Neural crest cell (in vitro differentiated cells): ENCODE measurements at places on chromosomes 1 and 21. TPM values are rescaled to one million over a fixed set of nuclear protein-coding genes. Genes with fewer than 3 reads are reported as not detected.
A peak's percentile ranks its signal among the peaks of the same experiment; 100 is the strongest.

GRCh38 chr1:95058974-95059373 lies 13.8 kb downstream of the ALG14 start:
- H3K27ac ChIP-seq = no peak overlapping the region
- H3K4me3 ChIP-seq = no peak overlapping the region
- no peak for DNase-seq

DNA sequence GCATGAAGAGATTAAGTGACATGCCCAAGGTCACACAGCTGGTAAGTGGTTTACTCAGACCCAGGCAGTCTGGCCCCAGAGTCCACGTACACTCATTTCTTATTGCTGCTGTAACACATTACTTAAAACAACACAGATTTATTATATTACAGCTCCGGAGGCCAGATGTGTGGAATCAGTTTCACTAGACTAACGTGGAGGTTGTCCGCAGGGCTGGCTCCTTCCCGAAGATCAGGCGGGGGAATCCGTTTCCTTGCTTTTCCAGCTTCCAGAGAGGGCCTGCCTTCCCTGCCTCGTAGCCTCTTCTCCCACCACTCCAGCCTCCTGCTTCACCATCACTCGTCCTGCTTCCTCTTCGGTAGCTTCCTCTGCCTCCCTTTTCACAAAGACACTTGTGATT lies 81.2 kb downstream of the KCNN3 start:
- peaks cover 14% of the 10 kb centered on the region for H3K27me3 ChIP-seq
- no peak overlapping the region for H3K4me3 ChIP-seq
- H3K36me3 ChIP-seq = no peaks in the 10 kb centered on the region
- H3K27ac ChIP-seq = no peak overlapping the region
- DNase-seq = no peak

GRCh38 chr1:234705615-234706014 lies 95.6 kb upstream of the IRF2BP2 start:
- H3K27me3 ChIP-seq = no peaks in the 10 kb centered on the region
- DNase-seq = no peak
- no peaks in the 10 kb centered on the region for H3K36me3 ChIP-seq

DNA sequence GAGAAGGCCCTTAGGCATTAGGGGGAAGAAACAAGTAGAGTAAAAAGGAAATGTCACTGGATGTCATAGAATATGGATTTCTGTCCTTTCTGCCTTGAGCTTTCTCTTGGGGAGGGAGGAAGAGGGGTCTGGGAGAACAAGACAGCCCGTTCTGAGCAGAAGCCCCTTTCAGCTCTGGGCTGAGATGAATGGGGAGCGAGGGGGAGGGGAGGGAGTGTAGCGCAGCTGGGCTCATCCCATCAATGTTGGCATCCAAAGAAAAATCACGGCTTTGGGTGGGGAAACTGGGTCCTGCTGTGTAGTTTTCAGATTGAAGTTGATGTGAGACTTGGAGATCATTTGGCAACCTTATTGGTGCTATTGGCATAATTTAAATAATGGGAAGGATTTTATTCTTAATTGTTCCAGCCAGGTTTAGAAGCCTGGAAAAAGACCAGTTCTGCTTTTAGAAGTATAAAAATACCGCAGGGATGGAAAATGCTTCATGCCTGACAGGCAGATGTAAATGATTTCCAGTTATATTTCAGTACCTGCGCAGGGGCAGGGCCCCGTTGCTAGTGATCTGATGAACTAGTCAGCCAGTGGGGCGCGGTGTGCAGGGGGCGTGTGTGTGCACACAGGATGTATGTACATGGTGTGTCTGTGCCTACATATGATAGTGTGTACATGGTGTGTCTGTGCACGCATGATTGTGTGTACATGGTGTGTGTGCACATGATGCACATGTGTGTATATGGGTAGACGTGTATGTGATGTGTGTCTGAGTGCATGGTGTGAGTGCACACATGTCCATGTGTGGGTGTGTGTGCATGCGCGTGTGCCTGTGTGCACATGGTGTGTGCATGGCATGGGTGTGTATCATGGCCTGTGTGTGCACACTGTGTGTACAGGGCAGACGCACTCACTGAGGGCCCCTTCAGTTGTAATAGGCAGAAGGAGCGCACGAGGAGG lies 36.0 kb downstream of the ABCG1 start:
- H3K4me1 ChIP-seq = peaks cover 32% of the 10 kb centered on the region
- H3K27ac ChIP-seq = peak overlapping the region; percentile 3
- H3K27me3 ChIP-seq = peaks cover 2% of the 10 kb centered on the region
- DNase-seq = no peak
- no peak overlapping the region for H3K4me3 ChIP-seq

The APOBEC4 gene
- total RNA-seq = not detected in 2 replicates

DNA sequence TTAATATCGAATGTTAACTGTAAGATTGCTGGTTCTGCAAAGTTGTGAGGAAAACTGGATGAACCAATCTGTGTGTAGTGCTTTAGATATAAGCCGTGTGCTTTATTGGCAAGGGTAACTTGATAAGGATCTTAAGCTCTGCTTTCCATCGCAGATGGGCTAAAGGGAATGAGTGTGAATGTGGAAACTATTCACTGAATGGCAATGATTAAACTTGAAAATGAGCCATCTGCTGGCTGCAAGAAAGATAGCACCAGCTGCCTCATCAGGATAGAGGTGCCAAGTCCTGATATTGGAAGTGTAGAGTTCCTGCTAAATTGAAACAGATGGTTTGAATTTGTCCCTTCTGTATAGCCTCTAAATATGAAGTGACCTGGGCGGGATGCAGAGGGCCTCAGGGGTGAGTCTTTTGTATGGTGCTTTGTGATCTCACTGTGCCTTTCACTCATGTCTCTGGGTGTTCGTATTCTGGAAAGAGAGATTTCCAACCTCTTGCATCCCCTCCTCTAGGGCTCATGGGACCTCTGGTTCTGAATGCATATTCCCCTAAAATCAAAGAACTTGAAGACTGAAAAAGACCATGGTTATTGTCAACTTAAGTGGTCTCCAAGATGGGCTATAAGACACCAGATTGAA lies 9.2 kb downstream of the FCRL3 start:
- H3K4me3 ChIP-seq = no peak overlapping the region
- H3K36me3 ChIP-seq = no peaks in the 10 kb centered on the region
- no peak overlapping the region for H3K27ac ChIP-seq
- H3K4me1 ChIP-seq = no peaks in the 10 kb centered on the region

DNA sequence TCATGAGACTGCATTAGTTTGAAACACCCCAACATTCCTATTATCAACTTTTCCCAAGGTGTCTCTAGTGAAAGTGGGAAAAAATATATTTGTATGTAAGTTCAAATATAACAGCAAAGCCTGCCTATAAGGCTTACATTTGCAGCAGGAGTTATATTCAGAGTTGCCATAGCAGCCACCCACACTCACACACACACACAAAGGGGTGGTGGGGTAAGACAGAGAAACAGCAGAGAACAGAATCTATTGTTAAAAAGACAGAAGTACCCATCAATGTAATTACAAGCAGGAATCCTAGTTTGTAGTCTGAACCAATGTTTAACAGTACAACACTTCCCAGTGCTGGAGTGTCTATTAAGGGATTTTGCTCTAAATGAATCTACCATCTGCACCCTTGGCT lies 55.0 kb downstream of the PLPPR5 start:
- DNase-seq = no peak
- H3K4me3 ChIP-seq = no peak overlapping the region
- H3K27me3 ChIP-seq = no peaks in the 10 kb centered on the region
- peak overlapping the region; percentile 58 for H3K27ac ChIP-seq
- peaks cover 20% of the 10 kb centered on the region for H3K4me1 ChIP-seq
- no peaks in the 10 kb centered on the region for H3K36me3 ChIP-seq

The PFKL gene
- 94.7 and 96.1 TPM in 2 replicates for total RNA-seq

The C1orf174 gene
- 36.8 and 39.6 TPM in 2 replicates for total RNA-seq

DNA sequence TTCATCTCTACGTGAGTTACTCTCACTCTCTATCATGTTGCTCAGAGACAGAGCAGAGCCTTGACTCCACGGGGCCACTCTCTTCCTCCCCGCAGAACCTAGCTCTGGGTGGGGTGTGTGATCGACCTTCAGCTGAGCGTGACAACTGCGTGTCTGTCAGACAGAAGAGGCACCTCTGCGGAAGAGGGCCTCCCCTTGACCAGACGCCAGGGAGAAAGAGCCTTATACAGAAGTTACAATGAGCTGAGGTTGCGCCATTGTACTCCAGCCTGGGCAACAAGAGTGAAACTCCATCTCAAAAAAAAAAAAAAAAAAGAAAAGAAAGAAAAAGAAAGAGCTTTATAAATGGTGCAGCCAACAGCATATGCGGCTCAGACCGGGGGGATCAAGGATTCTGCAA lies 22.9 kb downstream of the SYT2 start:
- peaks cover 57% of the 10 kb centered on the region for H3K27me3 ChIP-seq
- H3K36me3 ChIP-seq = no peaks in the 10 kb centered on the region
- no peak overlapping the region for H3K27ac ChIP-seq
- peaks cover 19% of the 10 kb centered on the region for H3K4me1 ChIP-seq
- no peak for DNase-seq
- H3K4me3 ChIP-seq = no peak overlapping the region

DNA sequence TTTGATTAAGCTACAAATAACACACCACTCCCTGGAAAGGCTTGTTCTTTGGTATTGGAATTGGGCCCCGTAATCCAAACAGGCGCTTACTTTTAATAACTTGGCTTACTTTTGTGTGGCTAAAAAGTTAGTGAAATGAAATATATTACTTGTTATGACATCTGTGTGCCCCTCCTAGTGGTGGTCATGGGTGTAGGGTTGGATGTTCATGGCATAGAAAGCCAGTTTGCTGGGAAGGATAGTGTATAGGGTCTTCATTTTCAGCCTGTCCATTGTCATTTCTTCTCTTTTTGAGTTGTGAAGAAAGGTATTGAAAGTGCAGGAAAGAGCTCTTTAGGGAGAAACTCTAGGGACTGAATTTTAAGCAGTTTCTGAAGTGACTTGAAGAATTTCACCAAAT lies 5.9 kb downstream of the CDC14A start:
- H3K4me3 ChIP-seq = peak overlapping the region; percentile 50
- peaks cover 72% of the 10 kb centered on the region for H3K4me1 ChIP-seq
- no peak for DNase-seq
- H3K36me3 ChIP-seq = peaks cover 11% of the 10 kb centered on the region

- H3K4me1 ChIP-seq = peaks cover 17% of the 10 kb centered on the region
- no peaks in the 10 kb centered on the region for H3K36me3 ChIP-seq
- no peak for DNase-seq
- H3K27me3 ChIP-seq = peaks cover 9% of the 10 kb centered on the region
Measured at GRCh38 chr1:156577550-156577949, 2.0 kb upstream of the TTC24 start.

GRCh38 chr1:224058303-224058702 lies 55.6 kb upstream of the FBXO28 start:
- DNase-seq = no peak
- no peaks in the 10 kb centered on the region for H3K36me3 ChIP-seq
- H3K4me3 ChIP-seq = no peak overlapping the region
- H3K27ac ChIP-seq = no peak overlapping the region
- H3K4me1 ChIP-seq = no peaks in the 10 kb centered on the region
- H3K27me3 ChIP-seq = peaks cover 3% of the 10 kb centered on the region

GRCh38 chr1:2238361-2239012 lies 10.4 kb downstream of the SKI start:
- no peak overlapping the region for H3K27ac ChIP-seq
- H3K4me3 ChIP-seq = no peak overlapping the region
- no peaks in the 10 kb centered on the region for H3K27me3 ChIP-seq
- H3K36me3 ChIP-seq = peaks cover 5% of the 10 kb centered on the region
- DNase-seq = no peak

DNA sequence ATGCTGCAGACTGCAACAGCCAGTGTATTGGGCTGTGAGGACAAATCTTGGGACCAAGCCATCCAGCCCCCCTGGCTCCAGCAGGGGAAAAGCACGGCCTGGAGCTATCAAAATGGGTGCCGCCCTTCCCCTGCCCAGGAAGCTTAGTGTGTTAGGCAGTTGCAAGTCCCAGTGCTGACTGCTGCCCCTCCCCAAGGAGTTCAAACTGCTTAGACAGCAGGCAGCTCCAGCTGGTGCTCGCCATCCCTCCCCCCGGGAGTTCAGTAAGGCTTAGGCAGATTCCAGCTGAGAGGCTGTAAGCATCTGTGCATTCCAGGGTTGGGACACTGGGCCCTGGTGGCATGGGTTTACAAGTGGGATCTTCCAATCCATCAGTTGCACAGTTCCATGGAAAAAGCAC lies 579.6 kb upstream of the NR5A2 start:
- no peak for DNase-seq
- peaks cover 3% of the 10 kb centered on the region for H3K36me3 ChIP-seq
- no peak overlapping the region for H3K27ac ChIP-seq
- no peaks in the 10 kb centered on the region for H3K27me3 ChIP-seq

The GFI1 gene
- total RNA-seq = 0.11 and 0.16 TPM in 2 replicates

- no peaks in the 10 kb centered on the region for H3K36me3 ChIP-seq
- peaks cover 34% of the 10 kb centered on the region for H3K27me3 ChIP-seq
- no peak overlapping the region for H3K27ac ChIP-seq
- DNase-seq = no peak
- peaks cover 3% of the 10 kb centered on the region for H3K4me1 ChIP-seq
- no peak overlapping the region for H3K4me3 ChIP-seq
Measured at GRCh38 chr1:159827549-159827948, 876 bp downstream of the SLAMF8 start.

The IRF6 gene
- total RNA-seq = 0.05 TPM in 1 of 2 replicates, not detected in the other

DNA sequence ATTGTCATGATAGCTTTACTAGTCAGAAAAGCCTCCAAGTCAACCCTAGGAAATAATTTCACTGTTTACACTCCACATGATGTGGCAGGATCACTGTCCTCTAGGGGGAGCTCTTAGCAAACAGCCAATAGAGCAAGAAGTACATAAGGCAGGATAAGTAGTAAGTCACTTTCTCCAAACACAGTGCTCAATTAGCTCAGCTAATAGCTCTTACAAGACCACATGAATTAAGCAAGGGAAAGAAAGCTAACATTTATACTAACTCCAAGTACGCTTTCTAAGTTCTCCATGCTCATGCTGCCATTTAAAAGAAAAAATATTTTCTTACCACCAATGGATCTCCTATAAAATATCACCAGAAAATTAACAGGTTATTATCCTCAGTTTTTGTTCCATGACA lies 66.9 kb upstream of the LRIF1 start:
- H3K36me3 ChIP-seq = no peaks in the 10 kb centered on the region
- no peaks in the 10 kb centered on the region for H3K4me1 ChIP-seq
- no peak overlapping the region for H3K4me3 ChIP-seq
- peaks cover 36% of the 10 kb centered on the region for H3K27me3 ChIP-seq

The TNFRSF9 gene
- 0.23 and 0.28 TPM in 2 replicates for total RNA-seq

DNA sequence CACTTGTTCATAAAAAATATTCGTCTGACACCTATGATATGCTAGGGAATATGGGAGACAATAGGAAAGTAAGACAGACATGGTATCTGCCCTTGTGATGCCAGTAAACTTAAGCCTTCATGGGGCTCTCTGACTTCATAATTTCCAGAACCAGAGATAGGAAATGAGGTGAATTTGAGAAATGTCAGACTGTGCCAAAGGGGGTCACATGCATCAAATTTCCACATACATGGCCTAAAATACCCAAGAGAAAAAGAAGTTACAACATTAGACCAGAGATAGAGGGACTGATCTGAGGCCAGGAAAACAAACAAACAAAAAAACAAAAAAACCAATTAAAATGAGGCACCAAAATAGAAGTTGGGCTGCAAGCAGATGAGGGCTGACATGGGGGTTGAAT lies 75.7 kb downstream of the DISC1 start:
- no peak for DNase-seq
- no peak overlapping the region for H3K27ac ChIP-seq
- peaks cover 31% of the 10 kb centered on the region for H3K36me3 ChIP-seq
- H3K4me3 ChIP-seq = no peak overlapping the region

The TENT5C gene
- 1.3 and 1.4 TPM in 2 replicates for total RNA-seq
